ENCODE measurements at places on chromosomes 13 and 19.

DNA sequence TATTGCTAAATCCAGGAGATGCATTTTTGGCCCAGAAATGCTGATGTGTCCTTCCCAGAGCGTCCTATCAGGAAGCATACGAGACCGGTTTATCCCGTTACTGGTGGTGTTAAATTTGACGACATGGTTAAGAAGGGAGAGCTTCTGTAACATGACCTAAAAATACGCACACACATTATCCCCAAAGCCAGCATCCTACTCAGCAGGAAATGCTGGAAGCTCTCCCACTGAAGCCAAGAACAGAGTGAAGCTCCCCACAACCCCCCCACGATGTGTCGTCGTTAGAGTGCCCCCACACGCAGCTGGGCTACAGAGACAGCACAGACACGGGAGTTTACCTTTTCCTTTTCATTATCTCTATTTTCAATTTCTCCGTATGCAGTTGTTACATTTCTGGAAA lies 45.1 kb upstream of the MCF2L start:
- no peak for DNase-seq

DNA sequence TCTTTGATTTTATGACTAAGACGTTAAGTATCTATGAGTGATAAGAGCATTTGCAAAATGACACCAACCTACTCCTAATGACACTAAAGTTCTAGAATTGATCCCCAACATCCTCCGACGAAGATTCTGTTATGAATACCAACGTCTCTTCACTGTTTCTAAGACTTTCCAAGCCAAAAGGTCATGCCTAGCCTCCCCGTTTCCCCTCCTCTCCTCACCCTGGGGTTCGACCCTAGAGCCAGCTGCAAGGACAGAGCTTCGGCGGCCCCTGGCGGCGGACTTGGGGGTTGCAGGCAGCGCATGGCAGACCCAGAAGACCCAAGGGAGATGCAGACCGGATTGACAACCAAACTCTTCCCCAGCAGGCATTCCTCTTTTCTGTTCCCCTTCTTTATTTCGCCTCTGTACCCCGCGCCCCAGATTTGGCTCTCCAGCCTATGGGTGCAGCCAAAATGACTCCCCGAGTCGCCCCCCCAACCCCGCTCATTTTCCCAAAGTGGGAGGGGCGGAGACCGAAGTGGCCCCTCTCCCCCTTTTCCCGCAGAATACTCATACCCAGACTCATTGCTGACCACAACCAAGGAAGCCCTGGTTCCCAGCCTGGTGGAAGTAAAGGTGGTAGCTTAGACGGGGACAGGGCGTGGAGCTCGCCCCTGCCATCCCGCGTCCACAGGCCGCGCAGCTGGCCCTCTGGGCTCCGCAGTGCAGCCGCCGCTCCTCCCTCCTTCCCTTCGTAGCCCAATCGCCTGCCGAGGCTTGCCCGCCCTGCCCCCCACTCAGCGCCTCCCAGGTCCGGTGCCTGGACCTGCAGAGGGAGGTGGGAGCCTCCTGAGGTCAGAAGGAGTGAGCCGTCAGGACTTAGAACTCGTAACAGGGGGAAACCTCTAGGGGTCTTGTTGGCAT lies 4.1 kb upstream of the EML2 start:
- peak; percentile 78 for DNase-seq

DNA sequence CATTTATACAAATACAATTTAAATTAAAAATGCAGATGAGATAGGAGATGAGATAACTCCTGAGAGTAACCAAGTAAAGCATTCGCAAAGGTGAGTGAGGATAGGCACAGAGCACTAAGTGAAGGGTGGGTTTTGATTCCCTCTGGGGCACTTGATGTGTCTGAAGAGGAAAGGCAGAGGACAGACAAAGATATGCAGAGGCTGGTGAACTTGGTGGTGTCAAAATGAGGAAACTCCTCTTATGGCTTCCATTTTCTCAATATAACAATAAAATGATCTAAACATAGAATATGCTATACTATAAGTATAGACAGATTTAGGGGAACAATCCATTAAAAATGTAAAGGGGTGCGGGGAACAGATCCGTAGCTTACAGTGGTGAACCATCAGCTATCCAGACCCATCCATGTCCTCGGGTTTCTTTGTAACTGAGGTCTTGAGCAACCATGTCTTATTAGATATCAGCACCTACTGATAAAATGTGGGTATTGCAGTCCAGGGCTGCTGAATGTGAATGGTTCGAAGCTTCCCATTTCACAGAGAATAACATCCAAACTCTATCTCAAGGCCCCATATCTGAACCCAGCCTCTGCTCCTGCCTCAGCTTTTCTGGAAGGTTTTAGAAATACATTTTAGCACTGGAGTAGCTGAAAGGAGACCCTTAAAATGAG lies 73.9 kb upstream of the SLC10A2 start:
- DNase-seq = no peak

GRCh38 chr13:26786651-26787295 lies 26.2 kb upstream of the GPR12 start:
- DNase-seq = no peak

DNA sequence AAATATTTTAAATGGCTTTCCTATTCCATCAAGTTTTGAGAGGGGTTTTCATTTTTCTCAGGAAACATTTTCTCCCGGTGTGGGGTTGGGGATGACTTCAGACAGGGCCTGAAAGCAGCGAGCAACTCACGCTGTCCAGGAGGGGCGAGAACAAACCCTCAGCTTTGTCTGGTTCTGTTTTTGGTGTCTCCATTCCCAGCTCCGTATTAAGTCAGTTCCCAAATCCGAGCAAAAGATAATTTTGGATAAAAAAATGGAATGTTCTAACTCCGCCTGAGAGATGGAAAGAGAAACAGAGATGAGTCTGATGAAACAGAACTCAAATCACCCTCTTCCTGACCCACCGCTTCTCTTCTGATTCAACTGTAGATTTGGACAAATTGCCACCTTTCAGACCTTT lies 38.4 kb downstream of the RFX2 start:
- no peak for DNase-seq

- no peak for DNase-seq
These were observed 92.7 kb downstream of the SUCLA2 start for GRCh38 chr13:47908197-47908902.

DNA sequence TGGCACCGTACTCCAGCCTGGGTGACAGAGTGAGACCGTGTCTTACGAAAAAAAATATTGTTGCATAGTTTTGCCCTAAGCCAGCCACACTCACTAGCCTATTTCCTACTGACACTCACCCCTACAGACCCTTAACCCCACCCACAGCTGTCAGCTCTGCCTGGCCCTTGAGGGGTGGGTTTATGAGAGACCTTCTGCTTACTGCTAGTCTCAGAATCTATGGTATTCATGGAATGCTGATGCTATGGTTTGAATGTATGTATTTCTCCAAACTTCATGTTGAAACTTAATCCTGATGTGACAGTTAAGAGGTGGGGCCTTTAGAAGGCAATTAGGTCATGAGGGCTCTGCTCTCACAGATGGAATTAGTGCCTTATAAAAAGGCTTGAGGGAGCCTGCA lies 79.2 kb upstream of the LRCH1 start:
- DNase-seq = no peak

DNA sequence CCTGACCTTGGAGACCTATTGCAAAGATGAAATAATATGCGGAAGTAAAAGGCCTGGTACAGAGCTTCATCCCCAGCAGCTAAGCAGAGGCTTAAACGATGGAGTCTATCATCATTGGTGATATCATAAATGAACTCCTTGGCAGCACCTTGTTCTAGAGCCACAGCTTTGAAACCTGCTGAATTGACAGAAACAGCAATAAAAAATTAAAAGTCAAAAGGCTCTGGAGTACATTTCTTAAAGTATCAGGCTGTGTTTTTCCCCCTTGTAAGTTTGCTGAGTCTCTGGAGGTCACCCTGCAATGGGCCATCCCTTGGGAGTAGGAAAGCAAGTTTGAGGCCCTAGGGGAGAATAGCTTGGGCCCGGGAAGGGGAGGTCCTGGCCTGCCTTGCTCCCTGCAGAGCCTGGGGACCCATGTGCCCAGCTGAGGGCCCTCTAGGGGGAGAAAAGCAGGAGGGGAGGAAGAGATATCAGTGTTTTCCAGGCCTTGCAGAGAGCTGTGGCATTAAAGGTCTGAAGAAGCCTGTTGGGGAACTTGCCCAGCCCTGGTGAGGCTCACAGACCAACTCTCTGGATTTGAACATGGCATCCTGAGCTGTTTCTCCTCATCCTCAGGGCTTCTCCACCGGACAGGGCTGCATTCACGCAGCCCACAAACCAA lies 416.1 kb downstream of the ZNF536 start:
- DNase-seq = no peak

- no peak for DNase-seq
These were observed 309.0 kb downstream of the TEX29 start for GRCh38 chr13:111629457-111629856.

DNA sequence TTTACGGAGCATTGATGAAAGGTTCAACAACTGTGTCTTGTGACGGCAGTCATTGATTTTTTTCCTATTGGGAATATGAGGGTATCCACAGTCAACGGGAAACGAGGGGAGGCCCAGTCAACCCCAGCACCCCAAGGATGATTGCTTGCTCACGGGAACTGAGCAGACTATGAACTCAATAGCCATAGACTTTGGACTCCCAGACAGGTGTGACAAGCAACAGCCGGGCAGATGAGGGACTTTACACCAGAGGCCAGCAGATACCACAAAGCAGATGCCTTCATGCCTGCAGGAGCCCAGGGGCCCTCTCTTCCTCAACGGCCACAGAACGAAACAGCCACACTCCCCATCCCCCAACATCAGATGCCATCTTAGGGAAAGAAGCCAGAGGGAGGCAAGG lies 80.3 kb upstream of the FLT1 start:
- DNase-seq = no peak

DNA sequence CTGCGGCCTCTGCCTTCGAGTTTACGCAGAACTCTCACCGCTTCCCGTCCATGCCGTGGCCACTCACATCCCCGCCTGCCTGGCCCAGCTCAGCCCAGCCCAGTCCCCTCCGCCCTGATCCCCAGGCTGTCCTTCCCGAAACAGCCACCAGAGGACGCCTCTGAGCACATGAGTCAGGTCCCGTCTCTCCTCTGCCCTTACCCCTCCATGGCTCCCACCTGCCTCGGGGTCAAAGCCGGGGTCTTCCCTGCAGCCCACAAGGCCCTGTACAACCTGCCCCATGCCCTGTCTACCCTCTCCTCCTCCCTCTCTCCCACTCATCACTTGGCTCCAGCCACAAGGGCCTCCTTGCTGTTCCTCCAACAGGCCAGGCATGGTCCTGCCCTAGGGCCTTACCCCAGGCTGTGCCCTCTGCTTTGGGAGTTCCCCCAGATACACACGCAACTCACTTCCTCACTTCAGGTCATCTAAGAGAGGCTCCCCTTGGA lies 8.1 kb upstream of the SEMA6B start:
- peak; percentile 42 for DNase-seq

DNA sequence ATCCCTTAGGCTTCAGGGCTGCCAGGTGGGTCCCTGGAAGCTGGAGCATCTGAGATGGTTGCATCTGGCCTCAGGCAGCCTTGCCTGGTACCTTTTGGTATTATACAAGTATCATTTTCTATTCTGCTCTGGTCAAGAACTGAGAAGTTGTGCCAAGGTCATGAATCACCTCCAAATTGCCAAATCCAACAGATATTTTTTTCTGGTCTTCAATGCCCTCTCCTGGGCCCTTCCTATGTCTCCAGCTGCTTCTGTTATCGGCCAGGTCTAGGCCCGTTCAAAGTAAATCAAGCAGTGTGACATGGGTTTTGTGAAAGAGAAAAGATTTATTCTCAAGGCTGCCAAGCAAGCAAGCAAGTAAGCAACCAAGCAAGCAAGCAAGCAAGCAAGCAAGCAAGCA lies 271.1 kb upstream of the MAB21L1 start:
- DNase-seq = no peak

- no peak for DNase-seq
These were observed 158.0 kb downstream of the VWA8 start for GRCh38 chr13:41802684-41803444.

- DNase-seq = no peak
These were observed 5.1 kb upstream of the RNF113B start for GRCh38 chr13:98182153-98182552.

- DNase-seq = no peak
These were observed 1.4 kb upstream of the KHSRP start for GRCh38 chr19:6425732-6426620.

GRCh38 chr13:26923824-26924605 lies 163.4 kb upstream of the GPR12 start:
- no peak for DNase-seq

- no peak for DNase-seq
These were observed 716 bp downstream of the SH2D3A start for GRCh38 chr19:6766357-6767080.

GRCh38 chr19:39864118-39864517 lies 17.9 kb upstream of the FBL start:
- DNase-seq = no peak

- peak; percentile 92 for DNase-seq
These were observed 7.7 kb downstream of the PLEKHF1 start for GRCh38 chr19:29672933-29673336.

- DNase-seq = no peak
These were observed 3.3 kb upstream of the CLPP start for GRCh38 chr19:6358003-6358402.

DNA sequence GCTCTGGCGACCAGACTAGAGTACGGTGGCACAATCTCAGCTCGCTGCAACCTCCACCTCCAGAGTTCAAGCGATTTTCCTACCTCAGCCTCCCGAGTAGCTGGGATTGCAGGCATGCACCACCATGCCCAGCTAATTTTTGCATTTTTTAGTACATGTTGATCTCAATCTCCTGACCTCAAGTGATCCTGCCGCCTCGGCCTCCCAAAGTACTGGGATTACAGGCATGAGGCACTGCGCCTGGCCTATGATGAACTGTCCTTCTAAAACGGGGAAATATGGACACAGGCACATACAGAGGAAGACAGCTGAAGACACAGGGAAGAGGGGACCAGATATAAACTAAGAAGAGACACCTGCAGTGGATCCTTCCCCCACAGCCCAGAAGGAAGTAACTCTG lies 12.7 kb downstream of the CLEC4M start:
- DNase-seq = no peak

- no peak for DNase-seq
These were observed 255.7 kb downstream of the DACH1 start for GRCh38 chr13:71611292-71611691.

- DNase-seq = no peak
These were observed 155.7 kb downstream of the TNFRSF19 start for GRCh38 chr13:23725922-23726321.

- no peak for DNase-seq
These were observed 15.0 kb downstream of the CLEC4M start for GRCh38 chr19:7778081-7778480.

- no peak for DNase-seq
These were observed 19.8 kb downstream of the DNM2 start for GRCh38 chr19:10737722-10738121.

- DNase-seq = no peak
These were observed 5.3 kb downstream of the CCDC70 start for GRCh38 chr13:51867062-51867461.
